Activated T-helper 17 cell treated with anti-CD3 and anti-CD28 coated beads, Interleukin-2, amount 50 U/mL, for 72 hours (primary cell): ENCODE measurements at places on chromosomes 7 and 10.
A peak's percentile ranks its signal among the peaks of the same experiment; 100 is the strongest.

- no peak for ATAC-seq
Measured at GRCh38 chr7:156282816-156283215, 357.8 kb upstream of the RNF32 start.

DNA sequence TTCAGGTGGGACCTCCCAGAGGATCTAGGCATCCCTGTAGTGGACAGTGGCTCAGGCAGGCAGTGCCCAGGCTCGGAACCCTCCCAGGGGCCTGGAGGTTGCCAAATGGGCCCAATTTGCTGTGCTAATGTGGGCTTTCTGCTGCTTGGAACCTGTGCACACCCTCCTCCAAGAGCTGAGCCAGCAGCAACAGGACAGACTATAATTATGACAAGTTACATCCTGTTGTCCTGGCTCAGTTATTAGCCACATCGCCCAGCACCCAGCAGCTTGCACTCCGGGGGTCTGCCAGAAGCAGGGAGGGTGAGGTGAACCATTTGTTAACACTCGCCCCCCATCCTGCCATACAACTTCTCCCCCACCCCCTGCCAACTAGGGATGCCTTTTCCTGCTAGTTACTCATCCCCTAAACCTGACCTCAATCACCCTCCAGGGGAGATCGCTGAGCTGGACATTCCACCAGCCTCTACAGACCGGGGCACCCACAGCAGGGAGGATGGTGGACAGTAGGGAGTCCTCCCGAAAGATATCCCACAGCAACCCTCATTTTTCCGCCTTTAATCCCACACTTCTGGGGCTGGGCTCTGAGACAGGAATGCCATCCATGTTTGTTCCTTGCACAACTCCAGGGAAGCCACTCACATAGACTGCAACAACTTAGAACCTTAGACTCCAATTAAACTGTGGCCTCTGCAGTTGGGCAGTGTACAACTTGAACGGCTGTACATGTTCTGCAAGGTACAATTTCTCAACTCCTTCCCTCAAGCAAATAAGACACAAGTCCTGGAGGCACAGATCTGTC lies 7.9 kb upstream of the MYL10 start:
- no peak for ATAC-seq

DNA sequence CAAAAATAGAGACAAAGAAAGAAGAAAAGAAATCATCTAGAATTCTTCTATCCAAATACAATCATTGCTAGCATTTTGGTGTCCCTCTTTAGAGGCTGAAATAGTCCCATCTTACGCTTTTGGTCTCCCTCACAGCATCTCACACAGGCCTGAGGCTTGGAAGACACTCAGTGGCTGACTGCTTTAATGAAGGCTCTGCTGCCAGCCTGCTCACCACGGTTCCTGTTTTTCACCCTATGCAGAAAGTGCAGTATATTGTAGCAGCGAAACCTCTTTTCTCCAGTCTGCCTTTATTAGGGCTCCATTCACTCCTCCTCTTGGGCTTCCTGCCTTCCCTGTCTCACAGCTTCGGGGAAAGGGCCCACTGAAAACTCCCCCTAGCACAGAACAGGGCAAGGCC lies 102.2 kb downstream of the JCAD start:
- ATAC-seq = no peak

DNA sequence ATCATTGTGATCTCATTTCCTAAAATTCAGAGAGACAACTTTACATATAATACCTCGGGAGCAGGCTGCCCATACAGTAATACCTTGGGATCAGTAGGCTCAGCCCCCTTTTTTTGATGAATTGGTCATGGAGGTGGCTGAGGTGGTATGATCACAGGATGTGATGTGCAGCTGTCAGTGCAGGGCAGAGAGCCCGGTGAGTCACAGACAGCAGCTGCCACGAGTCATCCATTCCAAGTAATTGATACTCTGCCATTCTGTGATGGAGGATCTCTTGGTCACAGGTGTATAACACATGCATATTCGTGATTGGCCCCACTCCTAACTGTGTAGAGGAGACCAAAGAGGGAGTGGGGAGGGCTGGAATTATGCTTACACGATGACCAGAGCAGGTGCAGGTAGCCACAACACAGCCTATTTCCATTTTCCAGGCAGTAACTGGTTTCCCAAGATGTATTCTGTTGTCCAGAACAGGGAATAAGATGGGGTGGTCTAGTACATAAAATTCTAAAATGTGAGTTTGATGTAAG lies 14.1 kb downstream of the NRCAM start:
- ATAC-seq = peak; percentile 69

DNA sequence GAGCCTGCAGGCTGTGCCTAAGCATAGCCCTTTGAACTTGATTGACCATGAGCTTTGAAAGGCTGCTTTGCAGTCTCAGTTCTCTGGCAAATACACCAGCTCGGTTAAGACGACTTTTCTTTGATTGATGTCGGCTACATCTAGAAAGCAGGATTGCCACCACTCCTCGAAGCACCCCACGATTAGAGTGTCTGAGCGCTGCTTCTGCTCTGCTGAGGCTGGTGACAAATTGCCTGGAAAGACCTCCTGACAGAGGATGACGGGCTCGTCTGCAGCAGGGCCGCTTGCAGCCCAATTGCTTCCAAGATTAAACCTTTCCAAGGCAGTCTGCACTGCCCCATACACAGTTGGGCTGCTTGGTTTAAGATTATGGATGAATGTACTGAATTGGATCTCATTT lies 182.0 kb downstream of the CUX1 start:
- ATAC-seq = no peak

DNA sequence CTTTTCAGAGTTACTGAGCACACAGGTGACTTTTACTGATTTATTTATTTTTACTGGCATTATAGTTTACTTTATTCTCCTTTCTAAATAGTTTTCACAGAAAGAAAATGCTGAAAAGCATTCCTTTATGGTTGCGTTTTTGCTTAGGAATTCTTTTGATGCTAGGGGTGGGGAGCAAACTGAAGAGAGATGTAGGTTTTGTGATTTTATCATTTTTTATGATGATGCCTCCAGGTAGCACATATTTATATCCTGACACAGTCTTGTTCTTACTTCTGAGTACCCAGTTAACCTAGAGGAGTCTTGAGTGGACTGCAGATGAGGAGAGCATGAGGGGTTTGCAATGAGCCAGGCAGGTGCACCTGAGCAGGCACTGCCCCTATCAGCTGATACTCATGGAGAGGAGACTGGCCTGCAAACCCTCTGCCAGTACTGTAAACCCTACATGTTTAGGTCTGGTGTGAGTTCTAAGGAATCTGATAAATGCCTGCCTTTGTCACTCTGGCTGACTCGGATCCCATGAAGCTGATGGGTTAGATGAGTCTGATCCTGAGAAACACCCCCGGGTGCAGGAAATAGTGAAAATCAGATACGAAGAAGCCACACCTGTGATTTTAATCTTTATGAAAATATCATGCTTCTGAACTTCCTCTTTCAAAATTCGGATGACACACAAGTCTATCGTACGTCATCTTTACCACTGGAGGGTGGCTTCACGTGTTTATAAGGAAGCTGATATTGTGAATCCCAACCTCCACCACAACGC lies 302.9 kb downstream of the WDR37 start:
- ATAC-seq = peak; percentile 62

DNA sequence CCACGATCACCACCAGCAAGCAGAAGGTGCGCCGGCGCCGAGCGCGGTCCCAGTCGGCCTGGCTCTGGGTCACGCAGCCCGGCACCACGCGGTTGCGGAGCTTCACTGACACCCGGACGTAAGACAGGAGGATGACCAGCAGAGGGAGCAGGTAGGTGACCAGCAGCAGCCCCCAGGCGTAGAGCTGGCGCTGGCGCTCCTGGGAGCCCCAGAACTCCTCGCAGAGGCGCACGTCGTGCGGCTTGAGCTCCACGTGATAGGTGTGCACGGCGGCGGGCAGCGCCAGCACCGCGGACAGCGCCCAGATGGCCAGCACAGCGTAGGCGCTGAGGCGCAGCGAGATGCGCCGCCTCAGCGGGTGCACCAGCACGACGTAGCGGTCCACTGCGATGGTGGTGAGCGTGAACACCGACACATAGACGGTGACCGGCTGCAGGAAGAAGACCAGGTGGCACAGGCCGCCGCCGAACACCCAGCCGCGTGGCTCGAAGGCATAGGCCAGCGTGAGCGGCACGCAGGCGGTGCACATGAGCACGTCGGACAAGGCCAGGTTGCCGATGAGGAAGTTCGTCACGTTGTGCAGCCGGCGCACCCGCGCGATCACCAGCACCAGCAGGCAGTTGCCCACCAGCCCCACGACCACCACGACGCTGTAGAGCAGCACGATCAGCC lies 920 bp downstream of the PRLHR start:
- peak; percentile 29 for ATAC-seq

DNA sequence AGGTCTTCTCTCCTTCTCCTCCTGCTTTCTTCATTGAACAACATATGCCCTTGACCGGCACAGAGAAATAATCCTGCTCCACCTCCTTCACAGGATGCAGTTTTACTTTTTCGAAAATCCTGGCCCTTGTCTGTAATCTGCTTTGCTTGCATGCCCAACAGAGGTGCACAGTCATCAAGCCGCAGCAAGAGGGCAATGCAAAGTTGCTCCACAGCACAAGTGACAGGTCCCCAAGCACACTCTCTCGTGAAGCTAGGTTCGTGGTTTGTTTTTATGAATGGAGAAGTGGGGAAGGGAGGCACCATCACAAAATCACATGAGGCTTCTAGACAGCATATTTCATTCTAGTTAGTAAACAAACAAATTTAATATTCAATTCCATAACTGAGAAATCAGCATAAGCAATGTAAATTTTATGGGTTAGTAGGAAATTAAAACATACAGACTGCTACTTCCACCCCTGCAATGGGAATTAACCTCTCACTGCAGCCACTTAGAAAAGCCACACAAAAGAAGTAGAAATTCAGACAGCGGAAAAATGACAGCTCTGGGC lies 178.8 kb downstream of the TPK1 start:
- ATAC-seq = no peak

DNA sequence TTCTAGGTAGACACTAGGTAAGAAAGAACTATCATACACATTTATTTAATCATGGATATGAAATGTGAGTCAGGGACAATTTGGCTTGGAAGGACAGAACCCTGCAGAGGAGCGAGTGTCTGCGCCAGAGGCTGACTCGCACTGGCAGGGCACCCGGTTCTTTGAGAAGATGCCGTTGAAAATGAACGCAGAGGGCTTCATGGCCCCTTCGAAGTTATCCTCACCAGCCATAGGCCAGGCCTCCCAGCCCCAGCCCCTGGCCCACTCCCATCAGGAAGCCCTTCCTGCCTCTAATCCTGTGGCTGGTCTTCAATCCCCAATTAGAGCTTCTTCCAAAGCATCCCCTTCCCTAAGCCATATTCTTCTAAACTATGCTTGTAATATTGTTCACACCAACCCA lies 239.8 kb downstream of the TCERG1L start:
- ATAC-seq = no peak

DNA sequence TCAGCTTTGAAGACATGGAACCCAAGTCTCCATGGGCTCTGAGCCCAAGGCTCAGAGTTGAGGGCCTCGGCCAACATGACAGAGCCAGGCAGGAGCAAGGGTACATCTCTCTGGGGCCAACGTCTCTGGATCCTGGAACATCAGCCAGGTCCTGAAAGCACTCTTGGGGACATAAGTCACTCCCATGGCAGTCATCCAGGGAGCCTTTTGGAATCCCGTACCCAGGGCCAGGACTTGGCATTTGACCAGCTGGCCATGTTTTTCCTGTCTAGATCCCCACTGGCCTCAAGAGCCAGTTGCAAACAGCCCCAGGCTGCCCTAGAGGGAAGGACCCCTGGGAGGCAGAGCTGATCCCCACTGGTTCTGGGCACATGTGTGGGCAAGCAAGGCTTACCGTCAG lies 4.3 kb upstream of the CXCL12 start:
- no peak for ATAC-seq

DNA sequence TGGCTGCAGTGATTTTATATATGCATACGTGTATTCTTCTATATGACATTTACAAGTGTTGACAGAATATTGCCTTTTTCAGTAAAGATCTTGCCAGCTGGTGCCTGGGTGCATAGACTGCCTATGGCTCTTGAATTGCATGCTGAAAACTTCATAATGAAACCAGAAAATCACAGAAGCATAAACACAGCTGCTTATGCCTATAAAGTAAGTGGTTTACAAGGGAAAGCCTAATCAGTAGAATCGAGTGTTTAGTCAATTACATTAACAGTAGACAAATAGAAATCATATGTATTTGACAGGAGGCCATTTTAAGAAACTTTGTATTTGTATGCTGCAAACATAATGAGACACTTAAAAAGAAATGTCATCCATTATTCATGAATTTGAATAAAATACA lies 82.5 kb downstream of the TMEM168 start:
- ATAC-seq = no peak

- ATAC-seq = no peak
Measured at GRCh38 chr7:91247500-91247899, 16.7 kb upstream of the FZD1 start.

- ATAC-seq = no peak
Measured at GRCh38 chr7:105971845-105972244, 8.8 kb downstream of the CDHR3 start.

DNA sequence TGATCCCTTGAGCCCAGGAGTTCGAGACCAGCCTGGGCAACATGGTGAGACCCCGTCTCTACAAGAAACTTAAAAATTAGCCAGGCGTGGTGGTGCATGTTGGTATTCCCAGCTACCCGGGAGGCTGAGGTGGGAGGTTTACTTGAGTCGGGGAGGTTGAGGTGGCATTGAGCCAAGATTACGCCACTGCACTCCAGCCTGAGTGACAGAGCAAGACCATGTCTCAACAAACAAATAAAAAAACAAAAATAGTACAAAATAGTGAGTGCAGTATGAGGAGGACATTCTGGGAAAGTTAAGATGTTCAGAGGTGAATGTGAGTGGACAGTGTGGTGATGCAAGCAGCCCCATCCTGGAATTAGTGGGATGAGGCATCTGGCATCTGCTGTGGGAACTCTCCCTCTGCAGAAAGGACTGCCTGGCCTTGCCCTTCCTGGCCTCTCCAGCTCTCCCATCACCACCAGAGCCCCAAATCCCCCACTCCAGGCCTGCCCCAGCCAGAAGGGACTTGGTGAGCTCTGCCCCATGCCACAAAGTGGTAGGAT lies 96.6 kb upstream of the PARD3 start:
- ATAC-seq = no peak

GRCh38 chr10:14579405-14579804 lies 195.3 kb downstream of the FAM107B start:
- ATAC-seq = no peak

DNA sequence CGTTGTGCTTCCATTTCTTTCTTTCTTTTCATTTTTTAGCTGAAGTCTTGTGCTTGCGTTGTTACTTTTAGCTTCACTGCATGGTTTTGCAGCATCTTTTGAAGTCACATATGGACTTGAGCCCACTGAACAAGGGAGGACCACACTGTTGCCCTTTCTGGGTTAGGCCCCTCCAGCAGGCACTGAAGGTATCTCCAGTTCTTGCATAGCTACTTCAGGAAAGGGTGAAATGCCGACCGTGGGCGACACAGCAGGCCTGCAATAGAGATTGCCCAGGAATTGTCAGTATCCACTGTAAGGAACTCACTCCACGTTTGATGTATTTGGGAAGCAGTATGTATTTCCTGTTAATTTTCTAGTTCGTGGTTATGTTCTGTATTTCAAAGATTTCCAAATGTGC lies 85.1 kb downstream of the WDR37 start:
- ATAC-seq = no peak

- no peak for ATAC-seq
Measured at GRCh38 chr7:79430391-79430790, 23.1 kb downstream of the MAGI2 start.
